ENCODE measurements at places on chromosomes 7 and 10.

DNA sequence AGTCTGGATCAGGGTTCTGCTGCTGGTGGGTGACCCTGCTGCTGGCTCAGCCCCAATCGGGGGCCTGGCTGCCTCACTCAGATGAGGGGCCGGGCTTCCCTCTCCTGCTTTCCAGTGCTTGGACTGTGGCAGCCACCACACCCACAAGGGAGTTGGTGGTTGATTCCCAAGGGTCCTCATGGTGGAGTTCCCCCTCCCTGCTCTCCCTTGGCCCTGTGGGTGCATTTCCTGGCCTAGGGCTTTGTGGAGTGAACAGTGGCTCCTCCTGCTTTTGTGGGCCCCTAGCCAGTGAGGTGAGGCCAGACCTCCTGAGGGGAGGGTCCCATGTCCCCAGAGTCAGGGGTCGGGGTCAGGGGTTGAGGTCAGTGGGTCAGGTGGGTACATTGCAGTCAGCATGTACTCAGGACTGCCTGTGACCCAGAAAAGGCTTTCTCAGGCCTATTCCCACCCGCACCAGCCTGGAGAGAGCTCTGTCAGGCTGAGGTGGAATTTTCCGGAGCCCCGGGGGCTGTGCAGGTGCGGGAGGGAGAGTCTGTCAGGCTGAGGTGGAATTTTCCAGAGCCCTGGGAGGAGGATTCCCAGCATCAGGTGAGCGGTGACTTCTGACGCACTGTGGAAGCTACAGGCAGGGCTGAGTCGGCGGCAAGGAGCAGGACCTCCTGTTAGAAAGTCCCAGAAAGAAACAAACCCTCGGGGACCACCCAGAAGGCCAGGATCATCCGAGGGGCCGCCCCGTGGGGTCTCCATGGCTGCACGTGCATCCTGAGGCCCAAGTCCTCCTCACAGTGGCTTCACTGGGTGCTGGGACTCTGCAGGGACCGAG lies 94.4 kb upstream of the INSIG1 start:
- DNase-seq, result no peak

GRCh38 chr10:119190954-119191785 lies 12.6 kb upstream of the PRDX3 start:
- DNase-seq, result no peak

- DNase-seq, result no peak
Measured at GRCh38 chr7:117848941-117849340, 24.3 kb downstream of the CTTNBP2 start.

DNA sequence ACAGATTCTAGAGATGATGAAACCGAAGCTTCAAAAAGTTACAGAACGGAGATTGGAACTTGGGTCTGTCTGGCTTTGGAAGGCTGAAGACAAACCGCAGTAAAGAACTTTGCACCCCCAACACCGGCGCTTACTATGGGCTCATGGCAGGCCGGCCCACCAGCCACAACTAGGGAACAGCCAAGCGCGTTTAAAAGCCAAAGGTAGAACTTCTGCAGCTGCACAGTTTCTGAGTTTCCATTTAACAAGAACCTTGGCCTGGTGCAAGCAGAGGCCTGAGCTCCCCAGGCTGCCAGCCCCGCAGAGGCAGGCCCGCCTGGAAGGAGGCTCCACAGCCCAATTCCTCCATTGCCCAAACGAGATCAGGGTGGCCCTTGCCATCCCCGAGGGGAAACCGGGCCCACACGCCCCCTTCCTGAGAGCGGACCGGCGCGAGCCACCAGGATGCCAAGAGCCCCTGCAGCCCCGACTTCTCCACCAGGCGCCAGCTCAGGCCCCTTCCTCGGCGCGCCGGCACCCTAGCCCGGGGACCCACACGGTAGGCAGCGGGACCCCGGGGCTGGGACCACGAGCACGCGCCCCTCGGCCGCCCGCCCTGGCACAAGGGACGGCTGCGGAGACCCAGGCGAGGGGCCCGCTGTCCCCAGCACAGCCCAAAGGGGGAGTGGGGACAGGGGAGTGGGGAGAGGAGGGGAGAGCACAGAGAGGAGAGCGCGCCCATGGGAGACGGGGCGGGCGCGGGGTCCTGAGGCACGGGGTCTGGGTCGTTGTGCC lies 566 bp downstream of the MAD1L1 start:
- peak; percentile 10 for DNase-seq

DNA sequence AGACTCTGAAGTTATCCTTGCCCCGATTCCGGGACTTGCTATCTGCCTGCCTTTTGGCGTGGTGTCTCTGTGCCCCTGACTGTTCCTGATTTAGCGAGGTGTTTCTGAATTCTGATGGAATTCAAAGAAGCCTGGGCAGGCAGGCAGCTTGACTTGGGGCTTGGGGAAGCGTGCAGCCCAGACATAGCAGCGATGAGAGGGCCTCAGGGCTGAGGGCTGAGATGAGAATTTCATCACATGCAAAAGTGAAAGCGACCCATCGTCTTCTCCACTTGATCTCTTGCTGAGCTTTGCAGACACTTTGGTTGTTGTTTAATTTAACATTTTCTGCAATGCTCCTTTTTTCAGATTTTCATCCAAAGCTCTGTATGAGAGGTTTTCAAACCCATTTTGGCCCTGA lies 57.8 kb downstream of the TCF7L2 start:
- DNase-seq, result no peak

DNA sequence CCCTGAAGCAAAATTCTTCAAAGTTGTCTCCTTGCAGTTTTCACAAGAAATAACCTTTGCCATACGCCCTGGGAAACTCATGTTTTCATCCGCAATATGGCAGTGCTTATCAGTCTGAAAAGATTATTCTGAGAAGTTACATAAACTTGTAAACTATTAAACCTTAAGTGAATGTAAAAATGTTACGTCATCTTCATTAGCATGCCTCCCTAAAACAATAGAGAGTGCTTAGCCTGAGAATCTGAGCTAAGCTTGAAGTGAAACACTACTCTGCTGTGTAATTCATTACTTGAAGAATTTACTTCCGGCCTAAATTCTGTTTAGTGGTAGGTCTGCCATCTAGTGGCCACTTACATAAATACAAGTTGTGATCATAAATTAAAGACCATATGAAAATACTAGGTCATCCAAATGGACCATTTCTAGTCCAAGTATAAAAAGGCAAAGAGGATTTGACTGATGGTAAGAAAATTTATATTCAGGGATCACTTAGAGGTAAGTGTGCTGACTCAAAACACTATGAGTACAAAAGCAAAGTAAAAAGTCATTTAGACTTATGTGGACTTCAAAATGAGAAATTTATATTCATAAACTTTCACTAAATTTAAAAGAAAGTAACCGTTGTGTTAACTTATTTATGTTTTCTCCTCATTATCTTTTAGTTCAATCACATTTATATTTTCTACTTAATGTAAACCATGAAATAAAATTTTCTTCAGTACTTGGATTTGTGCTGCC lies 745.1 kb upstream of the LRRTM3 start:
- no peak for DNase-seq

DNA sequence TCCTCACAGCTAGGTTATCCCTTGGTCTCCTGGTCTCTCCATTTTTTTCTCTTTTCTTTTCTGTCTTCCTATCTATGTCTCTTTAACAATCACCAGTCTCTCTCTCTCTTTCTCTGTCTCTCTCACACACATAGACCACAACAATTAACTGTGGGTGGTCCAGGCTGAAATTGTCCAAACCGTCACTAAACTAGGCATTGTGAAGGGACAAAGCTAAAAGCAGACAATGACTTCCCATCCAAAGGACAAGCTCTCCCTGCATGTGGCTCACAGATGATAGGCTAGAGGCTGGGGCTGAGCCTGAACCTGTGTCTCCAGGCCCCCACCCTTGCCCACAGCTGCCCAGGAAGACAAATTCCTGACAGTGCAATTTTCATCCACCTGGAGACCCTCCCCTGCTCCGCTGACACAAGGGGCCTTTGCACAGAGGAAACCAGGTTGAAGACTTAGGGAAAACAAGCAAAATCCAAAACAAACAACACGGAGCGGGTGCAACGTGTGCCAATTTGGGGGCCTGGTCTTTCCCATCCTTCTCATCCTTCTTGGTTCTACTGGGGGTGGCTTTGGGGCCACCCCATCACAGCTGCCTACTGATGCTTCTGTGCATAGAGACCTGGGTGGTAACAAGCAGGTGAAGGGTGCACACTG lies 755.4 kb downstream of the GRID1 start:
- DNase-seq, result no peak

DNA sequence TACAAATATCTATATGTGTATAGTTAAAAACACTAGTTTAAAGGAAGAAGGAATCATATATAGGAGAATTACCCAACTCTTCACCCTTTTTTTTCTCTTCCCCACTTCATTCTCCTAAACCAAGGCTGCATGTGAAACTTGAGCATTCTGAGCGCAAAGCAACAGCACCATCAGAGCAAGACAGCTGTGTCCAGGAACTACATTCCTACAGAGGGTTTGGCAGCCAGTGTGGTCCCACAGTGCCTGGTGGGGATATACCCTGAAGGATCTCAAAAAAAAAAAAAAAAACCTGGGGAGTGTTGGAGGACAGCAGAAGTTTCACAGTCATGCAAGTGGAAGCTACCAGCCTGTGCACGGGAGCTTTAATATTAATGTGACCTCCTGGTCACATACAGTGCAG lies 310.4 kb downstream of the CTNNA3 start:
- DNase-seq, result no peak

DNA sequence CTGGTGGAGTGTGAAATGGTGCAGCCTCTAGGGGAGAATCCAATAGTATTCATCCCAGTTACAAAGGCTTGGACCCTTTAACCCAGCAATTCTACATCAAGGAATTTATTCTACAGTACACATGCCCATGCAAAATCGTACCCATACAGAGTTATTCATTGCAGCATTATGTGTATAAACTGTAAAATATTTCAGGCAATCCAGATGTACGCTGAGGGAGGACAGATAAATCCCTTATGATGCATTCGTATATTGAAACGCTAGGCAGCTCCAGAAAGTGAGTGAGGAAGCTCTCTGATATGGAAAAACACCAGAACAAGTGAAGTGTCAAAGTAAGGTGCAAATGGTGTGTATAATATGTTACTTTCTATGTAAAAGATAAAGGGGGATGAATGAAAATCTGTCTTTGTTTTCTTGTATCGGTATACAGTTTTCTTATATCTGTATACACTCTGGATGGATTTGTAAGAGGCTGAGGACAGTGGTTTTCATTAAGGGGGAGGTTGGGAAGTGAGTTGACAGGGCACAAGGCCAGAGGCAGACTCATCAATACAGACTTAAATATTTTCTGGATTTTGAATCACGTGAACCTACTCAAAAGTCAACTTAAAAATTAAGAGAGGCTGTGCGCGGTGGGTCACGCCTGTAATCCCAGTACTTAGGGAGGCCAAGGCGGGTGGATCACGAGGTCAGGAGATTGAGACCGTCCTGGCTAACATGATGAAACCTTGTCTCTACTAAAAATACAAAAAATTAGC lies 17.1 kb downstream of the VWA2 start:
- no peak for DNase-seq

DNA sequence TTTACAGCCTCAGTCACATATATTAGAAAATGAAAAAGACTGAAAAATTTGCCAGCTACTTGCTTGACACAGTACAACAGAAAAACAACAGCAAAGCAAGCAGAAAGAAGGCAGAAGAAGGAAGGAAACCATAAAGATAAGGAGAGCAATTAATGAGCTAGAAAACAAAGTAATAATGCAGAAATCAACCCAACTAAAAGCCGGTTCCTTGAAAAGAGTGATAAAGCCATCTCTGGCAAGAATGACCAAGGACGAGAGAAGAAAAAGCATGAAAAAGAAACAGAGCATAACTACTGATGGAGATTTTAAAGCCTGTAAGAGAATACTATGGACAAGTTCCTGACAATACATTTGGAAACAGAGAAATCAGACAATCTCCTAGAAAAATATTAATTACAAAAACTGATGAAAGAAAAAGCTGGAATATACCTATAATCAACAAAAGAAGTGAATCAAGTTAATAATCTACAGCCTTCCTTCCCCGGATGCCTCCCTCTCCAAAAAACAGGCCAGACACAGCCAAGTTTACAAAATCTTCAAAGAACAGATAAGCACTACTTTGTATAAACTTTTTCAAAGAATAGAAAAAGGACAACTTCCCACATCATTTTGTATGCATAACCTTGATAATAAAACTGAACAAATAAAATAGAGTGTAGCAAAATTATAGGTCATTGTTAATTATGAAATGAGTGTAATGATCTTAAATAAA lies 204.0 kb downstream of the BAMBI start:
- no peak for DNase-seq

- DNase-seq, result no peak
Measured at GRCh38 chr7:23968791-23969190, 258.8 kb downstream of the STK31 start.

- no peak for DNase-seq
Measured at GRCh38 chr10:128316121-128316726, 190.0 kb upstream of the MKI67 start.

DNA sequence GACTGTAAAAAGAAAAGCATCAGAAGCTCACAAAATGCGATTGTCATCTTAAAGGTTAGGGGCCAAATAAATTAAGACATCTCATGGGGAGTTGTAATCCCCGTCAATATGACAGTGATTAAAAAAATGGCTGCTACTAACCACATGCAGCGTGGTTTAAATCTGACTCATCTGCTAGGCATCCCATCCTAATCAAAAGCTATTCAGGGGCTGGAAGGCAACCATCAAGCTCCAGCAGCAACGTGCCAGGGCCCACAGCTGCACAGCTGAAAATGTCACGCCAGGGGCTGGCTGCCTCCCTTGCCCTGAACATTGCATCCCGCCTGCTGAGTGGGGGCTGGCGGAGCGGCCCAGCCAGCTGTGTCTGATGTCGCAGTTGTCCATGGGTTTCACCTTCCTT lies 66.3 kb upstream of the FRMD4A start:
- no peak for DNase-seq

DNA sequence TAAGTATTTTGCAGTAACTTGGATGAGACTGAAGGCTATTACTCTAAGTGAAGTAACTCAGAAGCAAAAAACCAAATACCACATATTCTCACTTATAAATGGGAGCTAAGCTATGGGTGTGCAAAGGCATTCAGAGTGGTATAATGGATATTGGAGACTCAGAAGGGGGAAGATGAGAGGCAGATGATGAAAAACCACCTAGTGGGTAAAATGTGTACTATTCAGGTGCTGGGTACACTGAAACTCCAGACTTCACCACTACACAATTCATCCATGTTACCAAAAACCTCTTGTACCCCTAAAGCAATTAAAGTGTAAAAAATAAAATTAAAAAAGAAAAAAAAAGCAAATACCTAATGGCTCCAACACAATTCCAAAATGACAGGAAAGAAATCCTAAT lies 351.7 kb downstream of the NXPH1 start:
- no peak for DNase-seq
